T-helper 1 cell (primary cell): ENCODE measurements at places on chromosomes 5 and 9.
A peak's percentile ranks its signal among the peaks of the same experiment; 100 is the strongest.

- no peak for DNase-seq
Observed at GRCh38 chr9:2745560-2746380, 28.5 kb downstream of the KCNV2 start.

DNA sequence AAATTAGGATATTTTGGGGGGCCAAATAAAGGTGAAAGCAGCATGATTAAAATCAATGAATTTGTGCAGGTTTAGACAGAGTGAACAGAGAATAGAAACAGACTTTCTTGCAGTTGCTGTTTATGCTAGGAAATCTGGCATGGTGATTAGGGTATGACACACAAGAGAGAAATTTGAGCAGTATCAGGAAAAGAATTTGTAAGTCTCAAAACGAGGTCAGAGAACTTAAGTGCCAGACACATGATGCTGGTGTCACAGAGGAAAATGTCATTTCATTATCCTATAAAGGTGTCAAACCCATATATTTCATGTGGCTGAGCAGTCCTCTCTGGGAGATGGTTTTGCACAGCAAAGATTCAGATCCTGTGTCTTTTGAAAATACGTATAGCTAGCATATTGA lies 15.7 kb downstream of the LVRN start:
- DNase-seq, result no peak

DNA sequence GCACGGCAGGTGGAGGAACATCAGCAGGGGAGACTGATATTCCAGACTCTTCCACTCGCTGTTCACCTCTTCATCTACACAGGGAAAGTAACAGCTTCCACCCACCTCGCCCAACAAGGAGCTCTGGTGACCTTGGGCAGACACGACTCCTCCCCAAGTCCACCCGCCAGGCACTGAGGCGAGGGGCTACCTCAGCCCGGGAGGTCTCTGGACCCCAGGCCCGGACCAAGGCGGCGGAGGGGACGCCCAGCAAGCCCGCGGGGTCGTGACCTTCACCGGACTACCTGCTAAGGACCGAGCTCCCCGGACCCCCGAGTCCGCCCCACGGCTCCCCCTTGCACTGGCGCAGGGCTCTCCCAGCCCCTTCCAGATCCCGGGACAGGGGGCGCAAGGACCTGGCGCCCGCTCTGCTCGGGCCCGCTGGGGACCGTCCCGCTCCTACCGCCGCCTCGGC lies 70.2 kb upstream of the LPCAT1 start:
- no peak for DNase-seq

- no peak for DNase-seq
Observed at GRCh38 chr5:99763021-99763774, 772.0 kb upstream of the FAM174A start.

DNA sequence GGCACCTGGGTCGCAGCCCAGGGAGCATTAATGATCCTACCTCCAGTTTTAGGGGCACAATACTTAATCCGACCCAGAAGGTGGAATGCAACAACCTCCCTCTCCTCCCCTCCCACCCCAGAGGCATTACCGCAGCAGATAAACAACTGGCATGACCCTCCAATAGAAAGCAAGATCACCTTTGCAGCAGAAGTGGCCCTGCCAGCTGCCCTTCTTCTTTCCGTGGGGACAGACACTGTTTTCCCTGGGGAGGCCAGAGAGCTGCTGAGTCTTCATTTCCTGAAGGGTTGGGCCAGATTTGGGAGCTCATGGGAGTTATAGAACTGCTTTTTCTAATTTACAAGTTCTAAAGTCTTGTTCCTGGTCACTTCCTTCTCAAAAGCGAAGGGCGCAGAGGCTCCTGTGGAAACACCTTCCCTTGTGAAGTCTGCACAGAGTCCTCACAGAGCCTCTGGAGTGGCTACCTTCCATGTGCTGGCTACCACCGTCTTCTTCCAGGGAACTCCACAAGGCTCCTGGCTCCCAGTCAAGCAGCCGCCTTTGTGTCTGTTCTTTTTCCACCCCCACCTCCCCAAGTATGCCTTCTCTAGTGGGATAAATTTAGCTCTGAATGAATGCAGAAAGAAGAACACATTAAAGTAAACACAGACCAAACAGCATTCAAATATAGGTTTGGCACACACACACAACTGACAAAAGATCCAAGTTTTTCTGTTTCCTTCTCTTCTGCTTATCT lies 8.0 kb upstream of the PALM2AKAP2 start:
- DNase-seq, result no peak

DNA sequence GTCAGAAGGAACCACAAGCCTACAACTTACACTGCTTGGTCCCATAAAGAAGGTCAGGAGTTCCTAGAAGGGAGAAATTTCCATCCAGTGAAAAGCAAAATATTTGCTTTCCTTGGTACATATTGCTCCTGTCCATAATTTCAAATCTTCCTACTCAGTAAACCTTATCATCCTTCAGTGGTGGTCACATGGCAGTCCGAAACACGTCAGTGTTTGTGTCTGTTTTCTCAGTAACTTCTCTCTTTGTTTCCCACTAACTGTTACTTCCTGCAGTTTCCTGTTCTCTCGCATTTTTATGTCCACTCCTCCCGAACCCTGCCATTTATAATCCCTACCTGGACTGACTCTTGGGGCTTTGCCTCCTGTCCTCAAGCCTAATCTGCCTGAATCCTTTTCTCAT lies 129.1 kb downstream of the FANCC start:
- no peak for DNase-seq

GRCh38 chr9:83681490-83681889 lies 26.3 kb downstream of the UBQLN1 start:
- no peak for DNase-seq

DNA sequence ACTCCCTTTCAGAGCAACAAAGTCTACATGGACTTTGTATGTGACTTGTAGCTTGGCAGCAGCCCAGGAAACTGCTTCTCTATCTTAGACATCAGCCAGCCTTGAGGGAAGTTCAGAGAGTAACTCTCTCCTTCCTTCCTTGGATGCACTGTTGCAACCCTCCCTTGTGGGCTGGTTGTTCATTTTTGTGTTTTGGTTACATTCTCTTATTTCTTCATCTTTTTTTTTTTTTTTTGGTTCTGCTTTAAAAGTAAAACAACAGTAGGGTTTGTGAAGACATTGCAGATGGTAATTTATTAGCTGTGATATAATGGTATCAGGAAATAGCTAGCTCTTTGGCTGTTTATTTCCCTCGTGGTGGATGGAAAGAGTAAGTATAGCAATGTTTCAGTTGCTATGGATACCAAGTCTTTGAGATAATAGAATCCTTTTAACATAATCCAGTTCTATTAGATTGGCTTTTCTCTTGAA lies 97.9 kb upstream of the MAMDC2 start:
- DNase-seq, result no peak

DNA sequence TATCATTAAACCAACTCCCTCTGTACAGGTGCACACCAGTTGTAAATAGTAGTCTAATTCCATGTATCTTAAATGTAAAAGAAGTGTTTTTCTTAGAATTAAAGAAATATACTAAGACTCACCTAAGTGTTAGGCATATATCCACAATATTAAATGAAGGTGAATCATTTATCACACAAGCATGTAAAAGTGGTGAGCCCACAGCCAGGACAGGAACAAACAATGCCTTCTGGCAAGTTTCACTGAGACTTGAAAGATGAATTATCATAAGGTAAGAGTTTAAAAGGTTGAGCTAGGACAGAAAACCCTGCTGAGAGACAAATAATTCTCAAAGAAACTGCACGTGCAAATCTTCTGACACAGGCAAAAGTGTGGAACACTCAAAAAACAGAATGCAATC lies 832.5 kb downstream of the TAF11L14 start:
- DNase-seq, result no peak

DNA sequence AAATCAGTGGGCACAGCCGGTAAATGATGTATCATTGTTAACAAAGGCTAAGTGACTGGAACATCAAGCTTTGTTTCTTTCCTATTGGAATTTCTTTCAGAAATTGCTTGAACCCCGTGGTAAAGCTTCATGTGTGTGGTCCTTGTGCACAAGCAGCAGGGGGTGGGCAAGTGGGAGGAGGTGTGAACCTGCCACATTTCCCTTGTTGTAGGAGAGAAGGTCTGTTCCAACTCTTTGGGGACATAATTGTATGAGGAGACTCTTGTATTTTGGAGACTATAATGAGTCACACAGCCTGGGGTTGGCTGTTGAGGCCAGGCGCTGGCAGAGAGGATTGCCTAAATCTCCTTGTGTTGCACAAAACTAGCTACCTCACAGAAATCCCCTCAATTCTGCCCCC lies 620.5 kb downstream of the IRX1 start:
- DNase-seq, result no peak

- no peak for DNase-seq
Observed at GRCh38 chr5:157100140-157100679, 8.6 kb downstream of the HAVCR2 start.

GRCh38 chr5:139658501-139658927 lies 10.4 kb downstream of the CXXC5 start:
- DNase-seq, result no peak

DNA sequence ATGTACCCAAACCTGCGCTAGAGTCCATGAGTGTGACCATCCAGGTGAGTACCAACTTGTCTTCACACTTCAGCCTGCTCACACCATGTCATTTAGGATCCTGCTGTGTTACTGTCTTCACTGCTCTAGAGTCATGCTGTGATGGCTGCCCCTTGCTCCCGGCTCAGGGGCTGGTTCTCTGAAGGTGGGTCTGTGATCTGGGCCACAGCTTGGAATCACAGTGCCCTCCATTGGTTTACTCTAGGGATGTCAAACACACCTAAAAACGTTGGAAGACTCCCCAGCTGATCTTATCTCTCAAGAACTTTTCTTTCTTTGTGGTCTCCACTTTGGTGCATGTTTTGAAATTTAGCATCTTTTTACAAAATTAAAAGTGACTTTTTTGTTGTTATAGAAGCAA lies 53.8 kb downstream of the NFX1 start:
- no peak for DNase-seq

DNA sequence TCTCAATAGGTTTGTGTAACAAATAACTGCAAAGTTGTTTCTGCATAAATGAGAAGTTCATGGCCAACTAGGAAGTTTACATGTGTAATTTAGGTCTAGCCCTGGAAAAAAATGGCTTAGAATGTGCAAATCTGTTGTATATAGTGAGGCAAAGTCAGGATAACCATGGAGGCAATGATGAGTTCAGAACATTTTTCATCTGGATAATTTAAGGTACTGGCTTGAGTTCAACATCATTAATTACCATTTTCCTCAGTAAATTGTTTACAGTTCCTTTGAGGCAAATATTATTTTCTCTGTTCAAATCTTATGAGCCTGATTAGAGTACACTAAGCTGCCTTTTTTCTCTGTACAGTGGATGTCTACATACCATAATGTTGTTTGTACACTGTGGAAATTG lies 1259.0 kb upstream of the NUDT12 start:
- DNase-seq, result no peak

GRCh38 chr5:157961896-157962590 lies 103.1 kb upstream of the CLINT1 start:
- no peak for DNase-seq

- no peak for DNase-seq
Observed at GRCh38 chr9:114779352-114779845, 26.4 kb downstream of the TNFSF15 start.

DNA sequence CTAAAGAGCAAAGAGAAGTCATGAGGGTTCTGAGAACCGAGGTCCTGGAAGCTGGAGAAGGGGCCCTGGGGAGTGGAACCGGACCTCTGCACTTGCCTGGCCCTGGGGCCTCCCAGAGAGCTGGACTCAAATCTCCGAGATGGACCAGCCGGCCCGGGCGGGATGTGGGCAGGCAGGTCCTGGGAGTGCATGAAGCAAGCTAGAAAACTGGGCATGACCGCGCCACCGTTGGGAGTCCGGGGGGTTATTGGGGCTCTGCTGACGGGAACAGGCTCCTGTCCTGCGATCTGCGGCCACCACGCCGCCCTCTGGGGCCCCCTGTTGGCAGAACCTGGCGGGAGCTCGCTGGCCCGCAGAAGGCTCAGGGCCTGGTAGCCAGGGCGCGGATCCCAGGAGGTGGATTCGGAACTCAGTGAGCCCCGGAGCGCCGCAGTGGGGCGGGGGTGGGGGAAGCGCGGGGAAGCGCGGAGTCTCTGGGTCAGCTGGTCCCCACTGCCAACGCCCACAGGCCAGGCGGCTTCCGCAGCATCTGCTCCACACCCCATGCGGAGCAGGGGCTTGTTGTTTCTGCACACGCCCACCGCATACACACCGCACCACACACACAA lies 150.6 kb downstream of the ERCC6L2 start:
- peak; percentile 25 for DNase-seq

DNA sequence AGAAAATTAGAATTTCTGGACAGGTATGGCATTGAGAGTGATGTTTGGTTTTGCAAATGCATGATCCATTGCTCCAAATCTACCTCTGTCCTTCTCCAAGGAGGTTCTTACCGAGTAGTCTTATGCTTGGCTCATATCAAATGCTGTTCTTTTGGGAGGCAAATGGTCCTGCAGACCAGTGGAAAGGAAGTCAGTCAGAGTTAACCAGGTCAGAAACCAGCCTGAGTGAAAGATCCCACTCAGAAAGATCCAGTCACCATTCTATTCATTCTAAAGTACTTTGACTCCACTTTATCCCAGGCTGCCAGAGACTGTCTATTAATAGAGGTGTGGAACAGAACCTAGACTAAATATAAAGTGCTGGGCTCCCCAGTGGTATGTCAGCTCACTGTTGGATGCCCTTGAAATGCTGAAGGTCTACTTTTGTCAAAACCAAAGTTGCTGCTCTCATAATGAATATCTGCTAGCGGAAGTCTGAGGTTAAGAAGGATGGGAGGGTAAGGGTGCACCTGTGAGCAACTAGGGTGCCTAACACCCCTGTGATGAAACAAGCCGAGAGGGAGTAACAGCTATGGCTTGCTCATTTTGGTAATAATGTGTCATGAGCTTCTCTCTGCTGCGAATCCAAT lies 302.2 kb downstream of the ZNF608 start:
- no peak for DNase-seq

DNA sequence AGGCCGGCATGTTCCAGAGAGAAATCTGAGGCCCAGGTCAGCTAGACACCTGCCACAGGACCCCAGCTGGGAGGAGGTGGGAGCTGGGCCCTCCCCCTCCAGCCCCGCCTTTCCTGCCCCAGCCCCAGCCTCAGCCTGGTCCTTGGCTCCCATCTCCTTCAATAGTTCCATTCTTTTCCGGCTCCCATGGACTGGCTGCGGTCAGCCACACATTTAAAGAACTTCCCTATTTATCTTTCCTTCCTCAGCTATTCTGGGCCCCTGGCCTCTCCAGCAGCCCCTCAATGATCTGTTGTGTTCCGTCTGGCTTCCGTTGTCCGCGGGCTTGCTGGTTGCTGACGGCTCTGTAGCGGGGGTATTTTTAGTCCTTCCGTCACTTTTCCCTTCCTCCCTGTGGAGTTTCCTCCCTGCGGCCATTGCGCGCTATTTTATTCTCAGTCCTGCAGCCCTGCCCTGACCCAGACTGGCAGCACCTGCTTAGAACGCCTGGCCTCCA lies 73.8 kb downstream of the AMBP start:
- no peak for DNase-seq

DNA sequence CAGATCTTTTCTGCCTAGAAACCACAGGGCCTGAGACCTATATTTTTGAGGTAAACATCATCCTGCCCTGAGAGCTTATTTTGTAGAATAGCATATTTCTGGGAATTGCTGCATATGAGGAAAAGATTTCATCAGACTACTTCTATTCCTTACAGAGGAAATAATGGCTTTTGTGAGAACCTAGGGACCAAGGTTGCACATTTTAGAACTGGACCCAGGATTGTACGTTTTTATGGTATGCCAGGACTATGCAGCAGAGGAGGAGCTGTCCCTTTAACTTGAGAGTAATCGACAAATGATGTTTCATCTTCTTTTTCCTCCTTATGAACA lies 2.2 kb upstream of the ALDH1A1 start:
- no peak for DNase-seq

- no peak for DNase-seq
Observed at GRCh38 chr5:36502608-36503007, 103.8 kb upstream of the SLC1A3 start.
